ENCODE measurements at places on chromosomes 16 and 17.

GRCh38 chr17:76106703-76107102 is 3.1 kb upstream of the EXOC7 start:
- DNase-seq = no peak

DNA sequence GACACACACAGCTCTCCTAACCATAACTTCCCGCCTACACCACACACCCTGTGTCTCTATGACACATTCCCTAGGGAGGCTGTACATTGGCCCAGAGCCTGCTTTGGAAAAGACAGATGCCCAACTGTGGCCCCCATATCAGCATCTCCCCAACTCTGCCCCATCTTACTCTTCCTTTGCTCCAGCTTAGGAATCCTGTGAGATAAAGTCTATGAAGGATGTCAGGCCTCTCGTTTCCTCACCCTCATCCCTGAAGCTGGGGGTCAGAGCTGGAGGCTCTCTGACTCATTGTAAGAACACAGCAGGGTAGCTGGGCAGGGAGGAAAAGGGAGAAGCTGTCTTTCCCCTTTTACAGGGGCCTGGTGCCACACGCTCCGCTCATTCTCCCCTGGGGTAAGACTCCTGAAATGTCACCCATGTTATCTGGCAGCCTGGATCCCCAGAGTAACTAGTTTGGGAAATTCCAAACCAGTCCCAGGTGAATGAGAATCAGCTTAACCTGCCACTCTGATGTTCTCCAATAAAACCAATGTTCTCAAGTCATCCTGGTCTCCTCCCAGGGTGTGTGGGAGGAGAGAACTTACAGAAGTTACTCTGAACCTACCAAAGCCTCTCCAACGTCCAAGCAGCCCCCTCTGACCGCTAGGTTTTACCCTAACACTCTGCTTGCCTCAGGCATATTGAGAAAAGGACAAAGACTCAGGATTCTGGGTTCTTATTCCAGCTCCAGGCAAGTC is 2.8 kb downstream of the RAPGEFL1 start:
- peak; percentile 46 for DNase-seq

DNA sequence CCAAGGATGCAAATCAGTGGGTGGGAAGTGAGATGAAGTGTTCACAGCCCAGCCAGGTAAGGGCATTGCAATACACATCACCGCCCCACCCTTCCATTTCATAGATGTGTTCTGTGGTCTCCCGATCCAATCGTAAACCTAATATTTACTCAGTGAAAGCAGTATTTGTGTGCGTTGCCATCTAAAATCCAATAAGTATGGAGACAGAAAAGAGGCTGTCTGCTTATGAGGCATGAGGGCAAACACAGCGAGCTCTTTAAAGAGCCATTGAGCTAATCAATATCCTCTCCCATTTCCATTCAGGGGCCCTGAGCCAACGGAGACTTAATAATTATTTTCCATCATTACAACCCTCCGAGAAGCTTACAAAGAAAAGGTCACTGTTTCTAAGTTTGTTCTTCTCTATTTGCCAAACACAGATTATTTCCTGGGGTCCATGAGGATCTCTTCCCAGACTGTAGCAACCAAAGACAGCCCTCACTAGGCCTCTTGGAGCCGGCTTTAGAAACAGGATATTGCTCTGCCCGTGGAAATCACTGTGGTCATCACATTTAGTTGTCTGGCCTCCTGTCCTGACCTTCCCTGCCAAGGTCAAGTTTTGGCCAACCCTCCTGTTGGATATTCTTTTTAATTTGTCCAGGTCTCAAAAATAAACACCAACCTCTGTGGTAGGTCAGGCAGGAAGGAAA is 120.1 kb downstream of the SLC39A11 start:
- DNase-seq = no peak

GRCh38 chr16:46736695-46737094 is 11.4 kb downstream of the MYLK3 start:
- no peak for DNase-seq

DNA sequence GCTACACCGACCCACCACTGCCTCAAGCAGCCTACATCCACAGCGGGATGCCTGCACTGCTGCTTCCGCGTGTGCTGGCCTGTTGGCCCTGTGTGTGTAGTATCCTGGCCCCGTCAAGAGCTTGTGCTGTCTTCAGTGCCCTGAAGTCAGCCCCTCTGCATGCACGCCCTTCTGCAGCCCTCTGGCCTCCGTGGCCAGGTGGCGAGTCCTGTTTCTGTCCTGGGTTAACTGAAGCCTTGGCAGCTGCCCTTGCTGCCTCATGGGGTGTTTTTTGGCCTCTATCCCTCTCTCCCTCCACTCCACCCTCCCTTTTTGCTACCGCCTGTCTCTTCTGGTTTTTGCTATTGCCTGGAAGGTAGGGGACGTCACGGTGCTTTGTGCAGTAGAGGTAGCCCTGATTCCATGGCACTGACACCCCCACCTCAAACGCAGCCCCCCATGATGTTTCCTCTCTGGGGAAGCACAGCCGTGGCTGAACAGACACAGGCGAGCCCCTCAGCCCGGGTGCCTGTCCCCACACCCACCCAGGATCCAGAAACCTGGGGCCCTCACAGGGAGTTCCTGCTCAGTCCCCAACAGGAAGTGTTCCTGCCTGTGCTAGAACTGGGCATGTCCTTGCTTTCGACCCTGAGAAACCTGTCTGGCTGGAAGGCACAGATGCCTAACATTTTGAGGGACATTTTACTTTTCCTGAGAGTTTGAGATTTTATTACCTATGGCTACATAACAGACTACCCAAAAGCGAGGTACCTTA is 18.8 kb upstream of the AMZ2 start:
- no peak for DNase-seq

- DNase-seq = no peak
Measured at GRCh38 chr17:83190601-83191387, 111.4 kb downstream of the METRNL start.
